ENCODE measurements at places on chromosomes 16 and 17. TPM values are rescaled to one million over a fixed set of nuclear protein-coding genes. Genes with fewer than 3 reads are reported as not detected.
A peak's percentile ranks its signal among the peaks of the same experiment; 100 is the strongest.

Gene DRC3
- total RNA-seq, result 0.64 TPM

Gene GAS2L2
- total RNA-seq, result 0.07 TPM

Gene ITGB4
- 1.0 TPM for total RNA-seq

Gene NT5M
- total RNA-seq, result 7.7 TPM

GRCh38 chr17:13827118-13827517 lies 225.4 kb upstream of the HS3ST3A1 start:
- H3K4me1 ChIP-seq, result peaks cover 4% of the 10 kb centered on the region
- no peak overlapping the region for H3K27ac ChIP-seq
- peaks cover 3% of the 10 kb centered on the region for H3K36me3 ChIP-seq

GRCh38 chr17:71166311-71166710 lies 954.5 kb upstream of the SOX9 start:
- no peaks in the 10 kb centered on the region for H3K36me3 ChIP-seq
- no peak overlapping the region for H3K4me3 ChIP-seq
- H3K27ac ChIP-seq, result no peak overlapping the region
- no peaks in the 10 kb centered on the region for H3K27me3 ChIP-seq
- no peak for DNase-seq
- H3K4me1 ChIP-seq, result no peaks in the 10 kb centered on the region

- no peaks in the 10 kb centered on the region for H3K36me3 ChIP-seq
- DNase-seq, result no peak
- peaks cover 15% of the 10 kb centered on the region for H3K4me1 ChIP-seq
- no peak overlapping the region for H3K4me3 ChIP-seq
- peaks cover 7% of the 10 kb centered on the region for H3K27me3 ChIP-seq
These were observed 6.2 kb downstream of the EPN3 start for GRCh38 chr17:50538549-50539410.

GRCh38 chr16:70715055-70715858 lies 29.4 kb upstream of the MTSS2 start:
- no peak for DNase-seq
- no peaks in the 10 kb centered on the region for H3K27me3 ChIP-seq
- no peak overlapping the region for H3K27ac ChIP-seq
- peaks cover 4% of the 10 kb centered on the region for H3K36me3 ChIP-seq

GRCh38 chr16:21001262-21001661 lies 100.7 kb downstream of the LYRM1 start:
- no peak overlapping the region for H3K4me3 ChIP-seq
- H3K27me3 ChIP-seq, result no peaks in the 10 kb centered on the region
- no peaks in the 10 kb centered on the region for H3K36me3 ChIP-seq
- no peak overlapping the region for H3K27ac ChIP-seq

GRCh38 chr17:14360856-14361255 lies 60.0 kb downstream of the HS3ST3B1 start:
- H3K27ac ChIP-seq, result no peak overlapping the region
- peaks cover 15% of the 10 kb centered on the region for H3K4me1 ChIP-seq
- H3K27me3 ChIP-seq, result no peaks in the 10 kb centered on the region
- DNase-seq, result no peak
- H3K4me3 ChIP-seq, result no peak overlapping the region

DNA sequence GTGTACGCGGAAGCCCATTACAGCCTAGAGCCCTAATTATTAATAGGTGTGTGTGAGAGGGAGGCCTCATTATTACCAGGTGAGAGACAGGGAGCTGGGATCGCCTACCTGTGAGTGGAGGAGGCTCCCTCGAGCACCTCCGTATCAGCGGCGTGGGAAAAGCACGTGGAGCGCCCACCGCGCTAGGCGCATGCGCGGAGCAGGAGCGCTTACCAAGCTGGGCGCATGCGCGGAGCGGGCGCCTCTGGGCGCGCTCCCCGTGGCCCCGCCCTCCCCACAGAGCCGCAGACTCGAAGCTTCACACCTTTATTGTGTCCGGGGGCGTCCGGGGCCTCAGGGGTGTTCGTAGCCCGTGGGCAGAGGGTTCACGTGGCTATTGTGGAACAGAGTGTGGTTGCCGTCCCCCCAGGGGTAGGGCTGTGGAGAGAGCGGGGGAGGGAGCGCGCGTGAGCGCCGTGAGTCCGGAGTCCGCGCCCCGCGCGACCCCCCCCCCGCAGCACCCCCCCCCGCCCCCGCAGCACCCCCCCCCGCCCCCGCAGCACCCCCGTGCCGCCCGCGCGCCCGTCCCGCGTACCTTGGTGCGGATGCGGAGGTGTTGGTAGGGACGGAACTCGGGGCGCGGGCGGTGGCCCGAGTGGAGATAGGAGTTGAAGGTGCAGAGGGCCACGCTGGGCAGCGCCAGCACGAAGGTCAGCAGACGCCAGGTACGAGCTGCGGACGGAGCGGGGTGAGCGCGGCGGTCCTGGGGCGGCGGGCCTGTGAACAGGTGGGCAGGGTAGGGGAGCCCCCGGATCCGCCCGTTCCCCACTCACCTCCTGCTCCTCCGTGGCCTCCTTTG lies 500 bp downstream of the COX6A2 start:
- H3K27me3 ChIP-seq, result peaks cover 5% of the 10 kb centered on the region
- DNase-seq, result peak; percentile 53
- no peak overlapping the region for H3K4me3 ChIP-seq
- H3K27ac ChIP-seq, result no peak overlapping the region

DNA sequence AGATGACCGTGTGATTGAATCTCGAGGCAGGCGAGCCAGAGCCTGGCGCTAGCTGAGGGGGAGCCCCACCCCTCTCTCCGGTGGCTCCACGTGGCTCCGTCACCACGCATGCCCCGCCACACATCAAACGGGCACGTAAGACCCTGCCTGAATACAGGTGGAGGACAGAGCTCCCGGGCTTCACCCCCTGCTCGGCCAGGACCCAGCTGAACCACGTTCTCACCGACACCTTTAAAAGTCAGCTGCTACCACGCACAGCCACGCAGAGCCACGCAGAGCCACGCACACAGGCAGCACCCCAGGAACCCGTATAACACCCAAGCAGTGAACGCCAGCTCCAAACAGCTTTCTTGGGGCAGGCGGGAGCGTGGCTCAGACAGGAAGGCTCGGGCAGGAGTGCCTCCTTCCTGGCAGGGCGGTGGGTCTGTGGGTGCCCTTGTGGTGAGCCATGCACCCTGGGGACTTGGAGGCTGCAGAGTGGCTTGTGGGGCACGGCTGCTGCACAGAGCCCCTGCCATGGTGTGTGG lies 4.4 kb downstream of the TMEM204 start:
- peaks cover 58% of the 10 kb centered on the region for H3K4me1 ChIP-seq
- peak; percentile 62 for DNase-seq
- peaks cover 27% of the 10 kb centered on the region for H3K36me3 ChIP-seq
- peak overlapping the region; percentile 95 for H3K27ac ChIP-seq
- no peaks in the 10 kb centered on the region for H3K27me3 ChIP-seq

- H3K4me3 ChIP-seq, result no peak overlapping the region
- no peak for DNase-seq
- H3K27ac ChIP-seq, result no peak overlapping the region
- peaks cover 5% of the 10 kb centered on the region for H3K4me1 ChIP-seq
- no peaks in the 10 kb centered on the region for H3K27me3 ChIP-seq
- H3K36me3 ChIP-seq, result no peaks in the 10 kb centered on the region
These were observed 2.2 kb upstream of the CA5A start for GRCh38 chr16:87938412-87938949.

- no peak overlapping the region for H3K27ac ChIP-seq
- no peaks in the 10 kb centered on the region for H3K36me3 ChIP-seq
- H3K4me1 ChIP-seq, result no peaks in the 10 kb centered on the region
- no peak for DNase-seq
- H3K4me3 ChIP-seq, result no peak overlapping the region
These were observed 17.9 kb upstream of the ZNF652 start for GRCh38 chr17:49379926-49380325.

GRCh38 chr17:65984299-65984698 lies 207.6 kb downstream of the CEP112 start:
- H3K4me3 ChIP-seq, result no peak overlapping the region
- H3K36me3 ChIP-seq, result peaks cover 4% of the 10 kb centered on the region
- DNase-seq, result no peak
- peaks cover 2% of the 10 kb centered on the region for H3K27me3 ChIP-seq
- no peak overlapping the region for H3K27ac ChIP-seq
- H3K4me1 ChIP-seq, result no peaks in the 10 kb centered on the region
